CD4-positive, alpha-beta T cell treated with Interleukin-15 for 1 hour (primary cell): ENCODE measurements at places on chromosomes 3 and 15.
A peak's percentile ranks its signal among the peaks of the same experiment; 100 is the strongest.

- no peak for DNase-seq
These were observed 10.8 kb downstream of the GHRL start for GRCh38 chr3:10281951-10282350.

- no peak for DNase-seq
These were observed 201.6 kb upstream of the CMC1 start for GRCh38 chr3:28039829-28040228.

- DNase-seq = no peak
These were observed 83.4 kb upstream of the RNU6-1 start for GRCh38 chr15:67922971-67923945.

DNA sequence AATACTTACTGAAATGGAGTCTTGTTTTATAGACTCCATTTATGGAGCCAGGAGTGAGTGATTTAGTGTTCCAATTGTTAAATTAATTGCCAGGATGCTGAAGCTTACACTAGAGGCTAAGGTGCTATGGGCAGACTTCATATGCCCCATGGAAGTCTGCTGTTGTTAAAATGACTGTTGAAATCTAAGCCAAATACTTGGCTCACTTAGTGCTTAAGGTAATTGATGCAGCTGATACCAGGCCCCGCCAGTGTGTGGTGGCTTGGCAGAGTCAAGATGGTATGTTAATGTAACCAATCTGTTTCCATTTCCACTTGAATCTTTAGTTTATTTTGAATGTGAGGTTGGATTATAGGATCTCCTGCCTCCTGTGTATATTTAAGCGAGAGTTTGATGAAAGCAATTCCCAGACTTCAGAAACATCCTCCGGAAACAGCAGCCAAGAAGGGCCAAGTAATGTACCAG, 187.1 kb downstream of the ITPR1 start:
- no peak for DNase-seq

- DNase-seq = no peak
These were observed 247.2 kb upstream of the LRRN1 start for GRCh38 chr3:3551981-3552380.

- no peak for DNase-seq
These were observed 14.2 kb downstream of the MYO5C start for GRCh38 chr15:52281085-52282035.

DNA sequence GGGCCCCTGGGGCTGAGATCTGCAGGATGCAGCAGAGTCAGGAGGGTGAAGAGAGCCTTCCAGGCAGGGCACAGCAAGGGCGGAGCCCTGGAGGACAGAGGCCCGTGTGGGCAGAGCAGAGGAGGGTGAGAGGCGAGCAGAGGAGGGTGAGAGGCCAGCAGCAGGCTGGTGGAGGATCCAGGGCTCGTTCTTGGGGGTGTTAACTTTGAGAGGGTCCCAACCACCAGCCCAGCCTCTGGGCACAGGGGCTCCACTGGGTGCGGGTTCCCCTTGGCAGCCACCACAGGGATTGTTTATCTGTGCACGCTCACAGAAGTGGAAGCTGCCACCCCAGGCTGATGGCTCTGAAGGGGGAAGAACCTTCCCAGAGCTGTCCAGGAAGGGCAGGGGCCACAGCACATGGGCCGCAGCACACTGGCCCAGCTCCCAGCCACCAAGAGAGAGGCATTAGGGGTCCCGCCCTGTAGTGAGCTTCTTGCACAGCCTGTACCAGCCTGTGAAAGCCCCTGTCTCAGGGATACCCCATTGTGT, 9.3 kb upstream of the PLXND1 start:
- no peak for DNase-seq

DNA sequence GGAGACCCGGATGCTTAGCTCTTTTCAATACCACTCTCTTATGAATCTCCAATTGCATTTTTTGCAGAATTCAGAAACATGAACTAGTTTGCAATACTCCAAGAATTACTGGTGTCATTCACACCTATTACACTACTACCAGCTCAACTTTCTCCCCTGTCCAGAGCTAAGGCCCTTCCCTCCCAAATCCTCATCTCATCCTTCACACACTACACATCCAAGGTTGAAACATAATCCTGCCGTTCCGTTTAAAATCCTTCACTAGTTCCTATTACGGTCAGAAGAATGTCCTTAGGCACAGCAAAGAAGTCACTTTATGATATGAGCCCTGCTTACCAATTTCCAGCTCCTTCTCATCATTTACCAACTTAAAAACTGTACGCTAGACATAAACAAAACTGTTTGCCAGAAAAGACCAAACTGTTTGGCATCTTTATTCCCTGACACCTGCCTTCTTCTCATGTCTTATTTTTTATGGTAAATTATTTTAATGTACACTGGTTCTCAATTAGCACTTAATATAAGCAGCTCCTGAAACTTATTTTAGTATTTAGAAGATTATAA, 22.6 kb downstream of the TBL1XR1 start:
- no peak for DNase-seq

DNA sequence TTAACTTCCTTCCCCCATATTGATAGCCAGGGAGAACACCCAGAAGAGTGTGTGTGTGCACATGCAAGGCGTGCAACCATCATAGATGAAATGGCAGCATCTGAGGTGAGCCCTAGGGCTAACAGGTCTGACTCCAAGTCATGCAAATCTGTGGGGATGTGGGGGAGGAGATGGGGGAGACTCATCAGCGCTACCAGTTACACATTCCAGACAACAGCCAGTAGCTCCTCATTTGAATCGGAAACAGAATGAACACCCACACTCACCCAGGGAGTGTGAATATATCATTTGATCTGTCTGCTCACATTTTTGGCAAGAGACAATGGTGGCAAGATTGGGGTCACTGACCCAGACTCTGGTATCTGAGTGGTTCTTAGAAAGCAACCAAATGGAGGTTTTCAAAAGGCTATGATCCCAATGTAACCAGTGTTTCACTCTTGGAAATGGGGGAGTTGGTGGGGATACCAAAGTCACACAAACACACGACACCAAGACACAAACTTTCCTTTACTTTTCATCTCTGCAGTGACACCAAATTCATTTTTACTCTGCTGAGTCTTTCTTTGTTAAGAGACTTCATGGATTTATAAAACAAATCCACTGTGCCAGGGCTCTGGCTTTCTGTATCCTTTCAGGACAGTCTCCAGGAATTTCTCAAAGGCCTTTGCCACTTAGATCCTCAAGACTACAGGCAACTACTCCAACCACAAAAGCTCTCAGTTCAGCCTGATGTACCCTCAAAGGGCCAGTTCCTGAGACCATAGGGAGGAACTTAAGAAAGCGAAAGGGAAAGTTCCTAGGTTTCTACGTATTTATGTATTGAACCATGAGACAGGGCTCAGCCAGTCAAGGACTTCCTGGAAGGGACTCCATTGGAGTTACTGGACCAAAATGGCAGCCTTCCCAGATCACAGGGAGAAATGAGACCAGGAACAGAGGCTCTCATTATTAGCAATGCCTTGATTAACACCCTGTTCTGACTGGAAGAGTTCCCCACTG, 2.2 kb downstream of the CDCP1 start:
- DNase-seq = no peak

- DNase-seq = no peak
These were observed 463.4 kb downstream of the ZIC1 start for GRCh38 chr3:147872568-147872967.

- DNase-seq = peak; percentile 70
These were observed 32.7 kb downstream of the IQSEC1 start for GRCh38 chr3:13040361-13041074.

GRCh38 chr3:53822331-53822741, 23.9 kb downstream of the CHDH start:
- DNase-seq = no peak

GRCh38 chr3:71785532-71786216, 726 bp upstream of the PROK2 start:
- no peak for DNase-seq

- DNase-seq = no peak
These were observed 379.9 kb upstream of the RASGRP1 start for GRCh38 chr15:38944536-38944935.

DNA sequence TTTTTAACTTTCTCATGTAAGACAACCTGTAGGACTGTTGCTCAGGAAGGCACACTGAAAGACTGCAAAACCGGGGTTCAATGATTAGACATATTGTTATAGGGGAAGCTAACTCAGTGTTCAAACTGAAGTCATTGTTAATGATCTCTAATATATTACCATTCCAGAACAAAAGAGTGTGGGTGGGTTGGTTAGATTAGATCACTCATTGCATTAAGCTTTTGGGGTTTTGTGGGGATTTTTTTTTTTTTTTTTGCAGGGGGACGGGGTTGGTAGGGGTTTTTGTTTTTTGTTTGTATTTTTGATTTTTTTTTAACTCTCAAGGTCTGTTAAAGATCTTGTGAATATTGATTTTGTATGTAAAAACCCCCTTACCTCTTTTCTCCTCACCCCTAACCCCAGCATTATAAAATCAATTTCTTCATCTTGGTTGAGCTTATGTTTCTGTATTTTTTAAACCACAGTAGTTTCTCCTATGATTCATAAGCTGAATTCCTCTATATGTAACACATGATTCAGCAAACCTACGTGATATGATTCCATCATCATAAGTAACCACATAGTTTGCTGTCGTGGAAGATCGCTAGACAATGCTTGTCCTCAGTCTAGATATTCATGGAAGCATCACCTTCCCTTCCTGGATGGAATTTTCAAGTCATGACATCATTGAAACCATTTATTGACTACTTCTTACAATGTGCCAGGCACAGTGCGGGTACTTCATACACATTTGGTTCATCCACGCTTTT, 544.1 kb upstream of the MDFIC2 start:
- no peak for DNase-seq

- no peak for DNase-seq
These were observed 253.9 kb upstream of the RBMS3 start for GRCh38 chr3:29026959-29027358.

GRCh38 chr3:127722091-127722784, 49.5 kb downstream of the ABTB1 start:
- no peak for DNase-seq

- DNase-seq = no peak
These were observed 236.2 kb downstream of the NR1D2 start for GRCh38 chr3:24181256-24181655.

- DNase-seq = no peak
These were observed 2.0 kb upstream of the SLC24A1 start for GRCh38 chr15:65619626-65620290.

DNA sequence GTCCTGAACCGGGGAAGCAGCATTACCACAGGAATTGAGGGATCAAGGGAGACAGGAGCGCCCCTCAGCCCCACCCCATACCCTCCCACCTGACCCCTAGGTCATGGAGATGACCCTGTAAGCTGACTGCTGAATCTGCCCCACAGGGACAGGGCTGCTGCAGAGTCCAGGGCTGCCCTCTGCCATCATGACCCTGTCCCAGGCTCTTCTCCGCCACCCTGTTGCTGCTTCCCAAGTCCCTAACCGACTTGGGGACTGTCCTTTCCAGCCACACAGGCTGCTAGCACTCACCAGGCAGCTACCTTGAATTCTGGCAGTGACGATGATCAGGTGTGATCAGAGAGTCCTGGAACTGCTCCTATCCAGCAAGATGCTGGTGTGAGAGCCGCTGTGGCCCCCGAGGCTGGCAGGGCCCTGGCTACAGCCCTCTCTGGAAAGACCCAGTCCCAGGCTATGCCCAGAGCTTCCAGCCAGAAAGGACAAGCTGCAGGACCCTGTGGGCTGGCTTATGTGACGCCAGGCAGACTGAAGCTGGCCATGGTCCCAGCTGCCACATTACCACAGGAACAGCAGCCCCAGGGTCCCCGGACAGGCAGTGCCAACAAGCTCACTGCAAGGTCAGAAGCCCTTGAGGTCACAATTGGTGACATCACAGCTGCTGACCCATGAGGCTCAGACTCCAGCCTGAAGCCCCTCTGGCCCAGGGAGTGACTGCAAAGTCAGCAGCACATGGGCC, at the start of gene C3orf22:
Gene C3orf22 (minus strand): TSS at position 597 of the 736 bp plus-strand sequence. CDS start 5,542 bp downstream, outside the sequence.
- no peak for DNase-seq

- no peak for DNase-seq
These were observed 556 bp downstream of the USP19 start for GRCh38 chr3:49120096-49120437.

DNA sequence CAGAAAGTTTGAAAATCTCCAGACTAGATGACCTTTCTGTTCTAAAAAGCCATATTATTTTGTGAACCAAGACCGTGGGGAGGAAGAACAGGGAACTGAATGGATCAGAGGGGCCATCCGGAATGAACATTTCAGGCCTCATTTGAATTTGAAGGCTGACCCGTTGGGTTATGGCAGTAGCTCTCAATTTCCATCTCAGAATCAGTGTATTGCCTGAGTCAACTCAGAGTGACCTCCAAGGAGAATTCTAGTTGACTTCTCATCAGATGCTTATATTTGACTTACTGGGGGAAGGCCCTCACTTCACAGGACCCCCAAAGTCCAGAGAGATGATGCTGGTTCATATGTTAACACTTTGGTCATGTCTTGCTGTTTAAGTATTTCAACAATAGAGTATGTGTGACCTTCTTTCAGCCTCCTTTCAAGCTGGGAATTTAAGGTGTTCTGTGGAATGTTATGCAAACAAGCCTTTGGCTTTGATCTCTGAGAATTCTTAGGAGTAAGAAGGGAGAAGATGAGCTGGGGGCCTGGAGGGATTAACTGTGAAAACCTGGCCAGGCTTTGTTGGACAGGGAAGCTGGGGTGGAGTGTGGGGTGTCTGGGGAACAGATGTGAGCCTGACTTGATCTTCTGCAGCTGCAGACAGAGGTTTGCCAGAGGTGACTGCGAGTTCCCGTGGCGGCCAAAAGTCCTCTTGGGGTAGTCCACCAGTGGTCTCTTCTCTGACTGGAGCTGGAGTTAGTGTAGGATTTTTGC, 111.2 kb upstream of the RGMA start:
- DNase-seq = no peak

GRCh38 chr3:58296269-58296668, 9.8 kb upstream of the RPP14 start:
- DNase-seq = no peak

GRCh38 chr15:86906376-86906775, 826.7 kb downstream of the AGBL1 start:
- DNase-seq = no peak

- peak; percentile 49 for DNase-seq
These were observed 74.3 kb downstream of the SIDT1 start for GRCh38 chr3:113606539-113607218.

- no peak for DNase-seq
These were observed 4.0 kb downstream of the TMEM212 start for GRCh38 chr3:171847133-171847532.

DNA sequence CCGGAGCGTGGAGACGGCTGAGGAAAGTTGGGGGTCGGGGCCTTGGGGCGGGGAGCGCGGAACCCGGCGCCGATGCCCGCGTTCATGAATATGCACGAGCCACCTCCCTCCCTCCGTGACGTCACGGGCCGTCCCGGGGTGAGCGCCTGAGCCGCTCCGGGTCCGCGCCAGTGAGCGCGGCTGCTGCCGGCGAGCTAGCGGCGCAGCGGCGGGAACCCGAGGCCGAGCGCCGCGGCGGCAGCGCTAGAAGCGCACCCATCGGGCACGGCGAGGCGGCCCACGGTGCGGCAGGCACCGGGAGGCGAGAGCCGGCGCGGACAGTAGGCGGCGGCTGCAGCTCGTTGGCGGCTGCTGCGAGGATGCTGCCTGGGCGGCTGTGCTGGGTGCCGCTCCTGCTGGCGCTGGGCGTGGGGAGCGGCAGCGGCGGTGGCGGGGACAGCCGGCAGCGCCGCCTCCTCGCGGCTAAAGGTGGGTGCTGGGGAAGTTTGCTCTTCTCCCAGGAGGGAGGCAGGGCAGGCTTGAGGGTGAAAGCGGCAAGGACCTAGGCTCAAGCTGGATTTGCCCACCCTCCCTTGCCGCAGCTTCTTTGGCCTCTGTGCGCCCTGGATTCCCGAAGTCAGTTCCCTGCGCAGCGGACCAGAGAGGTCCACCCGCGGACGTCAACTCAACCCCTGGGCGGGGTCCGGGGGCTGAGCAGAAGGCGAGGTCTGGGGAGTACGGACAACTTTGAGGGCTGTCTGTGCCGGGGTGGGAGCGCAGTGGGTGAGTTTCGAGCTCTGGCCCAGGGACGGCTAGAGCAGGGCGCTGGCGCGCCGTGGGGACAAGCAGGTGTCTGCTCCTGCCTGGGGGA, at the start of gene CLSTN2:
Gene CLSTN2 (plus strand): TSS at position 170 of the 850 bp plus-strand sequence.
- DNase-seq = no peak
